CD4-positive, CD25-positive, alpha-beta regulatory T cell (primary cell): ENCODE measurements at places on chromosomes 2 and 18. TPM values are rescaled to one million over a fixed set of nuclear protein-coding genes. Genes with fewer than 3 reads are reported as not detected.

The TEKT4 gene
- not detected for polyA plus RNA-seq

The CLEC4F gene
- polyA plus RNA-seq: not detected

The CRYGC gene
- polyA plus RNA-seq: not detected

The IL18RAP gene
- polyA plus RNA-seq: not detected

The OSBPL6 gene
- polyA plus RNA-seq: not detected

The FAM228B gene
- polyA plus RNA-seq: 3.5 TPM

- DNase-seq: no peak
These were observed 26.2 kb upstream of the CYP27A1 start for GRCh38 chr2:218755567-218756404.

DNA sequence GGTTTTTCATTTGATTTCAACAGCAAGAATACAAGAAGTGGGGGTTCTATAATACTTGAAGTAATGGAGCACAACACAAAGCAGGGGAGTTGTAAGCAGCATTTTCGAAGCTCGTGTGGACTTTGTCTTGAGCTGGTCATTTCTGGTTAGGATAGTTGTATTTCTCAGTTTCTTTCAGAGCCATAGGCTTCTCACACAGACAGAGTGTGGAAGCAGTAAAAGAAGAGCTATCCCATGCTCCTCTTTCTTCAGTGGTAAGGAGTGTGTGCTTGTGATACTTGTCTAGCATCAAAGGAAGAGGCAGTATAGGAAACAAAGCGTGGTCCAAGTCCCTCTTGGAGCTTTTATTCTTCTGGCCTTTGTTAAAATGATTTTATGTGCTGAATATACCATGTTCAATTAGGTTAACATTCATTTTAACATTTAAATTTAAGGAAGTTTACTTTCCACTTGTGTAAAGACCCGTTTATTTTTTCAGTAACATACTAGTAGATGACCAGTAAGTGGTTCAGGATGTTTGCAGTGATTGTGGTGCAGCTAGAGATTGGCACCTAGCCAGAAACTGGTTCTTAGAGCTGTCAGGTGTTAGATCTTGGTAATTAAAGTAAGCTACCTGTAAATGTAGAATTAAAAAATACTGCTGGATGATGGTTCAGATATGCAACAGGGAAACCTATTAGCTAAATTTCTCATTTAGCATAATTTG, 14.6 kb downstream of the CCNYL1 start:
- DNase-seq: peak; percentile 19

- no peak for DNase-seq
These were observed 336.8 kb downstream of the KCNJ3 start for GRCh38 chr2:155035308-155035707.

DNA sequence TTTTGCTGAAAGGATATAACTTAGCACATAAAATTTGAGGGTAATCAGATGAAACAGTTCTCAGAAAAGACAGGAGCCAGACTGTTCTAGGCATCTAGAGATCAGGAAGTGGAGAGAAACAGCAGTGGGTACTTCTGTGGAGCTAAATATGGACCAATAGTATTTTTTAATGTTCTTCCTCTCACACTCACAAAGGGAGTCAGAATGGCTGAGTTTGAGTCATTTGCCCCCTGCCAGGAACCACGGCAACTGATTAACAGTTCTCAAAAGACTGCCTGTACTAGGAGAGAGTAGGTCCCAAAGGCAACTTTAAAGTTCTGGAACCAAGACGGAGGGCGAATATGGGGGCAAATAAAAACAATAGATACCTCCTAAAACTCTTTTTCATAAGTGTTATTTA, 107.5 kb downstream of the GULP1 start:
- no peak for DNase-seq

DNA sequence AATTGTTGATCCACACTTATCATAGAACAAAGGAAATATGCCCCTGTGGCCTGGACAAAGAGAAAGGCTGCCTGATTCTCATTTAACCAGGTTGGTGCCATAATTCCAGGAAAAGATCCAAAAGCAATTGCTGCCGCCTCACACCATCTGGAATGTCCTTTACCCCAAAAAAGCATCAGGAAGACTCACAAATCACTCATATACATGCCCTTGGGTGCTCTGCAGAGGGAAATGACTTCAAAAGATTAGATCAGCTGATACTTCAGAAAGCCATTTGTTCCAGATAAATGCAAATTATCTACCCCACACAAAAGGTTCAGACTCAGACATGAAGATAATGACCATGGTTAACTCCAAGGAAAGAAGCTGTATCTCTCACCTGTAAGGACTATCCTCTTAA, 285.8 kb downstream of the C1D start:
- DNase-seq: no peak

GRCh38 chr2:27085673-27086089, 891 bp upstream of the KHK start:
- DNase-seq: peak; percentile 49

DNA sequence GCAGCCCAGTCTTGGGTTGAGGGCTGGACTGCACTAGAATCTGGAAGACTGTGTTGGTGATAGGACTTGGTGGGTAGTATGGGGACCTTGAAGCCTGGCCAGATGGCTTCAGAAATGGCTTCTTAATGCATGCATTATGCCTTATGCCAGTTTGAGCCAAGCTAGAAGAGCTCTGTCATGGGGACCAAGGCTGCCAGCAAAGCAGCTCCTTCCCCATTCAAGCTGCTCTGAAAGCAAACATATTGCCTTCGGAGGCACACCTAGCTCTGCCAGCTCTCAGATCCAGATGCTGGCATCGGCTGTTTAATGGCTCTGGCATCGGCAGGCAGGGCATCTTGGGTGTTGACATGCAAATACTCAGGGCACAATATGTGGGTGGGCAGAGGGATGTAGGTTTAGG, 59.0 kb upstream of the IGFBP5 start:
- DNase-seq: no peak

DNA sequence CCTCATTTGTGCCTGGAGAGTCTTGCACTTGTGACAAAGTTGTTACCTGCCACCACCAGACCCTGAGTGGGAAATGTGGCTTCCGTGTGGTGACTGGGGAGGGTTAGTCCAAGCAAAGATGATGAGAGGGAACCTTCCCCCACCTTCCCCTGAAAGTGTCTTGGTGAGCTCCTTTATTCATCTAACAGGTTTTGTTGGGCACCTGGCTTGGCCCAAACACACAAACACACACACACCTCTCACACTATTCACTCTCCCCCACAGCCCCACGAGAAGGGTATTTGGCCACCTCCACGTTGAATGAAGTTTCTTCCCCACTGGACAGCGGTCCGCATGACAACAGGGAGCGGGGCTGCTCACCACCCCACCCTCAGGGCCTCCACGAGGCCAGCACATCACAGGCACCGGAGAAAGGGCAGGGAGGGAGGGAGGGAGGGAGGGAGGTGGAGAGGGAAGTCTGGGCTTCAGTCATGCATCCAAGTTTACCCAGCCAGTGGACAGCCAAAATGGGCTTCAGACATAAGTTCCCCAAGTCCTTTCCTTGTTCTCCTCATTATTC, 1.4 kb downstream of the CIB4 start:
- no peak for DNase-seq

DNA sequence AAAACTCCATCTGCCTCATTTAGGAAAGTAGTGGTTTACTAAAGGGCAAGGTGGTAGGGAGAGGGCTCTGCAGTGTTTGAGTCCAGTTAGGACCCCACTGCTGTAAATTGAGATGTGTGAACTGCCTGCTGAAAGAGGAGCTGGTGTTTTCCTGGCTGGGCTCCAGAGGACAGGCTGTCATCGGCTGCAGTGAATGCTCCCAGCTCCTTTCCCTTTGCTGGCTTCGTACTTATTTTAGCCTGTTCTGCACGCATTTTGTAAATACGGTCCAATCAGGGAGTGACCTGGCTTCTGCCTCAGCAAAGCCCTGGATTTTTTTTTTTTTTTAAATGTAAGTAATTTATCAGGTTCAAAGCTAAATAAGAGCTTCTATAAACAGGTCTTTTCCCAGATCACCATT, 37.5 kb downstream of the SLC4A3 start:
- DNase-seq: no peak

DNA sequence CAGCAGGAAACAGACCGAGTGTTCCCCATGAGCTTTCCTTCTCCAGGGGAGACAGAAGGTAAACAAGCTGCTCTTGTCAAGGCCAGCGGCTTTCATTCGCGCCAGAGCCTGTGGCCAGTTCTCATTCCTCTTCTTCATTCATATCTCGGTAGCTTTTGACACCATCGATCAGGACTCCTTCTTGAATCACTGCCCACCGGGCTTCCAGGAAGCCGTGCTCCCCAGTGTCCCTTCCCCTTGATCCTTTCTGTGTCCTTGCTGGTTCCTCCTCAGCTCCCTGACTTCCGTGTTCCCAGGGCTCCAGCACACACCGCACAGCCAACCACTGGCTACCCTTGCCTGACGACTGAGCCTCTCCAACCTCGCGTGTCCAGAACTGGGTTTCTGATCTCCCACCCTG, 14.1 kb downstream of the SLC66A3 start:
- no peak for DNase-seq

- no peak for DNase-seq
These were observed 62.4 kb upstream of the TCF4 start for GRCh38 chr18:55650363-55650870.

GRCh38 chr2:146837857-146838256, 1007.0 kb upstream of the ACVR2A start:
- no peak for DNase-seq

- no peak for DNase-seq
These were observed 363.3 kb upstream of the SMIM21 start for GRCh38 chr18:75790796-75791195.

DNA sequence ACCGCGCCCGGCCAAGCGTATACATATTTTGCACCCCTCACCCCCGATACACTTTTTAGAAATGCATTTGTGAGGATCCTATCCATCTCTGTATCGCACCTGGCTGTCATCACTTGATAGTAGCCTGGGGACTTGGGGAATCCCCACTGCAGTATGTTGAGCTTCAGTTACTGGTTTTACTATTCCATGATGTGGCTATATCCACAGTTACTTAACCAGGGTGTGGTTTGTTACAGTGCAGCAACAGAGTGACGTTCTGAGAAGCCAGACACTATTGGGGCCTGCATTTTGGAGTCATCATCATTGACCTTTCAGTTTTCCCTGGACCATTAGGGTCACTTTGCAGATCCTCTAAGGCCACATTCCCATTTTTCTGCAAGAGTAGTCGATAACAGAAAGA, 212.7 kb downstream of the AGAP1 start:
- DNase-seq: no peak

- no peak for DNase-seq
These were observed 3.8 kb upstream of the CAPN10 start for GRCh38 chr2:240582781-240583180.

DNA sequence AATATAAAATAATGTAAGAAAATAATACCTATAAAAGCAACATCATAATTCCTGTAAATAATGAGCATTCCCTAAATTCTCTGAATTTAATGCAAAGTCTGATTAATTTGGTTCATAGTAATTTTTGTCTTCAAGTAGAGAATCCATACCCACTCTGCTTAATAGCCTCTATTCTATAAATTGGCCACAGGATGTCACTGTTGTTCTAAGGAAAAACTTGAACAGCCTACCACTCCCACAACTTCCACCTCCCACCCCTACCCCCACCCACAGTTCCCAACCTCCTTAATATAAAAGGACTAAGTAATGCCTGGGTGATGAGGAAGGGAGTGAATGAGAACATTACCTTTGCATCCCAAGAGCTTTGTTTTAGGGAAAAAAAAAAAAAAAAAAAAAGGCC, 27.2 kb upstream of the BBS5 start:
- no peak for DNase-seq

DNA sequence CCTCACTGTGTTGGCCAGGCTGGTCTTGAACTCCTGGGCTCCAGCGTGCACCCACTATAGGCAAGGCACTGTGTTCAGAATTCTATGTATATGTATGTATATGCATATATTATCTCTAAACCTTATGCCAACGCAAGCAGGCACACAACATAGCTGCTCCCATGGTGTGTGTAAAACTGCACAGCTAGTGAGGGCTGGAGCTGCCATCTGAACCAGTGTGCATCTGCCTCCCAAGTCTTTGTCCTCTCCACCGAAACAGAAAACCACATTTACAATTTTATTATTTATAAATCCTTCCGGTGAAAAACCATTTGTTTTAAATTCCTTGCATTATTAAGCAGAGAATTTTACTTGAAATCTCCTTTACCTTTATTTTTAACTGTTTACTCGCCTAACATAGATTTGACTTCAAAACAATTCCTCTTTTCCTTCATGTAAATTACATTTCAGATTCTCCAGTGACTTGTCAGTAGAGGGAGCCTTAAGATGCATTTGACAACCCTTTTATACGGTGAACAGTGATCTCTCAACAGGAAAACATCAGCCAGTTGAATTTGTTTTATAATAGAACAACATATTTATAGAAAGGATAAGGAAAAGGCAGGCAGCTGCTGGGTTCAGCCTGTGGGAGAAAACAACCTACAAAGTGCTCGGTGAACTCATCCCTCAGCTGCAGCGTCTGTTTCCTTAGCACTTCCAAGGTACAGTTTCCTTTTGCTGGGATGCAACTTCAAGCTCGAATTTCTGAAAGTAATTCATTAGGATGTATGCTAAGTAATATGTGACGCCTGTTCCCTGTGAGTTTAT, 101.2 kb downstream of the MYT1L start:
- no peak for DNase-seq

DNA sequence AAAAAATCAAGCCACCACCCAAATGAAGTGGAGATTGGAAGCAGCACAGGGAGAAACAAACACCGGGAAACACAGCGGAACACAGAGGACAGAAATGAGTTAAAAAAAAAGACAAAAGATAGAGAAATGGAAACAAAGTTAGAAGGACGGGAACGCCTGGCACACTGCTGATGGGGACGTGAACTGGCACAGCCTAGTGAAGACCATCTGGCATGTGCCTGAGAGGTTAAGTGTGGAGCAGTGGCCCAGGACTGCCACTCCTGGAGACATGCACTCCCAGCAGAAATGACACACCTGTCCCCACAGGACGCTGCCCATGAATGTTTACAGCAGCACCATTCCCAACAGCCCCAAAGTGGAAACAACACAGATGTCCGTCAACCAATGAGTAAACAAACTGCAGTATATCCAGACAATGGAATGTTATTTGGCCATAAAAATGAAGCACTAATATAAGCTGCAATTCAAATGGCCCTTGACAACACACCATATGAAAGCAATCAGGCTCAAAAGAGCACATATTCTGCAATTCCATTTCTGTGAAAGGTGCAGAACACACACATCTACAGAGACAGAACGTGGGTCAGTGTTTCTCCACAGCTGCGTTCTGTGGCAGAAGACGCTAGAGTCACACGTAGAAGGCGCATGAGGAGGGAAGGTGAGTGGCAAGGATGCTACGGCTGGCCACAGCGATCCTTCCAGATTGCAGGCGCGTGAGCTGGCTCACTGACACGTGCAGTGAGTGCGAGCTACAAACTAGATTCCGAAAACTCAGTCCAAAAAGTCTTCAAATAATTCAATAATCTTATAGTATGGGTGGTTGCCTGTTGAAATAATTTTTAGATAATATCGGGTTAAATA, 24.6 kb downstream of the THAP4 start:
- DNase-seq: no peak

GRCh38 chr2:195486987-195487644, 169.9 kb upstream of the SLC39A10 start:
- peak; percentile 22 for DNase-seq

- DNase-seq: no peak
These were observed 20.9 kb downstream of the ITGAV start for GRCh38 chr2:186610785-186611184.
